ENCODE measurements at places on chromosomes 3 and 15. TPM values are rescaled to one million over a fixed set of nuclear protein-coding genes. Genes with fewer than 3 reads are reported as not detected.

Gene MINAR1
- total RNA-seq, result 0.25 TPM

Gene TRPM1
- total RNA-seq, result not detected

Gene USP8
- 43.0 TPM for total RNA-seq

Gene GABRR3
- total RNA-seq, result not detected

Gene SH2D7
- not detected for total RNA-seq

Gene LCTL
- 0.14 TPM for total RNA-seq

Gene FANCD2OS
- total RNA-seq, result not detected

Gene EOGT
- total RNA-seq, result 78.0 TPM

DNA sequence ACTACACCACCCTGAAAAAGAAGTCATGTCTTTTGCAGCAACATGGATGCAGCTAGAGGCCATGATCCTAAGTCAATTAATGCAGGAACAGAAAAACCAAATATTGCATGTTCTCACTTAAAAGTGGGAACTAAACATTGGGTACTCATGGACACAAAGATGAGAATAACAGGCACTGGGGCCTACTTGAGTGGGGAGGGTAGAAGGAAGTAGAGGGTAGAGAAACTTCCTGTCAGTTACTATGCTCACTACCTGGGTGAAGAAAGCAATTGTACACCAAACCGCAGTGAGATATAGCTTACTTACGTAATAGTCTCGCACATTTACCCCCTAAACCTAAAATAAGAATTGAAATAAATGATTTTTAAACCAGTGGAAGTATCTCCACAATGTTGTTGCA lies 480.5 kb upstream of the ARRDC4 start:
- no peak for DNase-seq

- DNase-seq, result no peak
Observed at GRCh38 chr15:45253330-45253729, 1.3 kb downstream of the SLC28A2 start.

DNA sequence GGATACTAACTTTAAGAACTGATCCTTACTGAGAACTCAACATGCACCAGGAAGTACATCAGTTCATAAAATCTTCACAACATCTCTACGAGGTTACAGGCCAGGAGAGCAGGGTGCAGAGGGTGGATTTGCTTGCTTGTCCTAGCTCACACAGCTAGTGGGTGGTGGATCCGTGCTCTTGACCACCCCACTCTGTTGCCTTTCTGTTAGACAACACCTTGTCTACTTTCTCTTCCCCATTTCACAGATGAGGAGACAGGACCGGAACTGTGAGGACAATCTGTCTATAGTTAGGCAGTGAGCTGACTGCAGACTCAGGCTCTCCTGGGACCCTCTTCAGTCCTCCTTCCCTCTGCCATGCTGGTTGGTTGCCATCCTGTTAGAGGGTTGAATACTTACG lies 221.7 kb upstream of the TLE3 start:
- no peak for DNase-seq

DNA sequence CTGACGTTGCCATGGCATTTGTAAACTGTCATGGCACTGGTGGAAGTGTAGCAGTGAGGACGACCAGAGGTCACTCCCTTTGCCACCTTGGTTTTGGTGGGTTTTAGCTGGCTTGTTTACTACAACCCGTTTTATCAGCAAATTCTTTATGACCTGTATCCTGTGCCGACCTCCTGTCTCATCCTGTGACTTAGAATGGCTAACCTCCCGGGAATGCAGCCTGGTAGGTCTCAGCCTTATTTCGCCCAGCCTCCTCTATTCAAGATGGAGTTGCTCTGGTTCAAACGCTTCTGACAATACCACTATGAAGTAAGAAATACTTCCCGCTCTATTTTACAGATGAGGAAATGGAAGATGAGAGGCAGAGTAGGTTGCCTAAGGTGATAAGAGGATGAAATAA lies 16.6 kb downstream of the PAQR9 start:
- no peak for DNase-seq

DNA sequence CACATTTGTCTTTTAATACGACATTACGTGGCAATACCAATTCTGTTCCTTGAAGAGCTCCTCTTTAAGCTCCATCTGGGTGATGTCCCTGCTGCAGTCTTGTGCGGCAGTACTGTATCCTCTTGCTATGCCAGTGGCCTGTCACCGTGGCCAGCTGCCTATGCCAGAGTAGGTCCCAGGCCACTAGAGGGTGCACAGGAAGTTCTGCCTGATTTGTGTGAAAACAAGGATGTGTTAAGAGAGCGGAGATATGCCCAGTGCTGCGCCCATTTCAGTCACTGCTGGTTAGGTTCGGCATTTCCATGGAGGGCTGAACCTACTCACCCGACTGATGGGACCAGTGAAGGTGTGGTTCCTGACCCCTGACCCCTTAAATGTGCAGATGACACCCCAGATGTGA lies 25.2 kb downstream of the NIPA1 start:
- DNase-seq, result no peak

DNA sequence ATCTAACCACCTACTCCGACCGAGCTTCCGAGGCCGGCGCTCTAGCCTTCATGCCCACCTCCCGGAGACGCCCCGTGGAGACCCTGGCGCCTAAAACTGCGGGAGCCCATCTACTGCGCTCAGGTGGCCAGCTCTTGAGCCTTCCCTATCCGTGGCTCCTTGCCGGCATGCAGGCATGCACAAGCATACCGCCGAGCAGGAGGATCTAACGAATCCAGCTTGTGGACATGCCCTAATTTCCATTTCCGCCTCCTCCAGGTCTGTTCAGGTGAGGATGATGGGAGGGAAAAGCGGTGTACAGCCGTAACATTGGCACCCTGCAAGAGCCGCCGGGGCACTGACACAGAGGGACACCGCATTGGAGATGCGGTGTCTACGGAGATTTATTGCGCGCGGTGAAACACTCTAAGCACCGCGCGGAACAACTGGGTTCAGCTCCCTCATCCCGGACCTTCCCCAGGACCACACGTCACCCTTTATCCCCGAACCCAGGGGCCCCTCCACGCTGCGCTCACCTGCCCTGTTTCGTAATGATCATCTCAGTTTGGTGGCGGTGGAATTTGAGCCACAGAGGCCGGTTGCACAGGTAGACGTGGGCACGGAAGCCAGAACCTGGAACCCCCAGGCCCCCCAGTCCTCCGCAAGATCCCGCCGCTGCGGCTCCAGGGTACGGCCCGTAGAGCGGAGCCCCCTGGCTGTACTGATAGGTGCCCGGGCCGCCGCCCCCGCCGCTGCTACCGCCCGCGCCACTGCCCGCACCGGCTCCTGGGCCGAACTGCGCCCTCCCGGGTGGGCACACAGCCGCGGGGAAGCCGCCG lies 1.0 kb downstream of the EOMES start:
- DNase-seq, result peak; percentile 54

DNA sequence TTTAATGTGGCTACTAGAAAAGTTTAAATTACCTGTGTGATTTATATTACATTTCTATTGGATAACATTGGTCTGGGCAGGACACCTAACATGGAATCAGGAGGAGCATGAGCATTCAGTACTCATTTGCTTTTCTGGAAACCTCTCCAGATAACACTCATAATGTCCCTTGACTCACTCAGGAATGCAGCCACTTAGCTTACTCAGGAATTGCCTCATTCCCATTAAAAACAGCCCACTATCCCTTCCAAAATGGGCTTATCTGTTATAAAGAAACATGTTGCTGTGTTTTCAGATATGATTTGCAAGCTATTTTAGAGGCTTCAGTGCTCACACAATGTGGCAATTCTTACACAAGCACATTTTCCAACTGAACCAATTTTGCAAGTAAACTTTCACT lies 17.1 kb downstream of the GBE1 start:
- DNase-seq, result peak; percentile 75

- DNase-seq, result no peak
Observed at GRCh38 chr15:29601811-29602210, 220.5 kb downstream of the TJP1 start.

GRCh38 chr15:39363761-39364586 lies 216.9 kb upstream of the THBS1 start:
- peak; percentile 39 for DNase-seq

DNA sequence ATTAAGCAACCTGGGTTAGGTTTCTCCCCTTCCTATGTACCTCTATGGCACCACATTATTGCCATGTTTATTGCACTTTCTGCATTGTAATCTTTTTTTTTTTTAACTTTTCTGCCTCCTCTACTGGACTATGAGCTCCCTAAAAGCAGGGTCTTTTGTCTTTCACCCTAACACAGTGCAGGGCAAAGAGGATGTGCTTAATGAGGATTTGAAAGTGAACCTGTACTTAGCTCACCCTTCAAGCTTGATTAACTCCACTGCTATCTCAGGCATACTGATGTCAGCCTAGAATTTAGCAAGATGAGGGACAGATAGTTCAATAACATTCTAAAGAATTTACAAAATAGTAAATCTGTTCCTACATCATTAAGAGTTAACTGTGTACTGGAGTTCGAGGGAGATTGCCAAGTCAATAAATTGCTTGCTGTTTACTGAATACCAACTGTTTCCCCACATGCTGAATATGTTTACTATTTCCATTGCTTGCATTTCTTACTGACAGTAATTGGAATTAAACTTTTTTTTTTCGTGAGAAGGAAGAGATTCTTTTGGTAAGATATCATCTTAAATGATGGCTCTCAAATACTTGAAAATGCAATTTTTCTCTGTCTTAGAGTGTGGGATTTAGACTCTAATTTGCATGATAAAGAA lies 15.7 kb upstream of the PPARG start:
- DNase-seq, result no peak

DNA sequence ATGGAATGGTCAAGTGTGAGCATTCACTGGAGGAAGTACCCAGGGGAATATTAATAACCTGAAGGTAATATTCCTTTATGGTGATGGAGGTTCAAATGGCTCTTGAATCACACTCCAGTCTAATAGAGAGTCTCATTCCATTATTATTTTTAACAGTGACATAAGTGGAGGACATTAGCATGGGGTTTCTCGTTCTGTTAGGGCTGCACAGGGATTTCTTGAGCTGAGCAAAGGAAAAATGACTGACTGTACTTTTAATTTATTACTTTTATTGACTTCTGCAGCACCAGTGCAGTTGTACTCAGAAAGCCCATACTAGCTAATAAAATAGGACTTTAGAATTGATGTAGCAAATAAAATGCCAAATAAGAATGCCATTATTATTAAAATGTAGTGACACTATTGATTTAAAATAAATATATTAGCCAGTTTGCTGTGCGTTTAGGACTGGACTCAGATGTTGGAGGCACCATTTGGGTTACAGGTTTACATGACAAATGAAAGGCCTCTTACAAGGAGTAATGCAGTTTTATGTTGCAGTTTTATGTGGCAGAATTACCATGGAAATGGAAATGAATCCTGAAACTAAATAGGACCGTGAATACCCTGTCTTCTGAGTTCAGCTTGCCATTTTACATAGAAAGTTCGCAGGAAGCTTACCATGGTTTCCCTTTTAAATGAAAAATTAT lies 705.1 kb upstream of the GRM7 start:
- DNase-seq, result no peak

DNA sequence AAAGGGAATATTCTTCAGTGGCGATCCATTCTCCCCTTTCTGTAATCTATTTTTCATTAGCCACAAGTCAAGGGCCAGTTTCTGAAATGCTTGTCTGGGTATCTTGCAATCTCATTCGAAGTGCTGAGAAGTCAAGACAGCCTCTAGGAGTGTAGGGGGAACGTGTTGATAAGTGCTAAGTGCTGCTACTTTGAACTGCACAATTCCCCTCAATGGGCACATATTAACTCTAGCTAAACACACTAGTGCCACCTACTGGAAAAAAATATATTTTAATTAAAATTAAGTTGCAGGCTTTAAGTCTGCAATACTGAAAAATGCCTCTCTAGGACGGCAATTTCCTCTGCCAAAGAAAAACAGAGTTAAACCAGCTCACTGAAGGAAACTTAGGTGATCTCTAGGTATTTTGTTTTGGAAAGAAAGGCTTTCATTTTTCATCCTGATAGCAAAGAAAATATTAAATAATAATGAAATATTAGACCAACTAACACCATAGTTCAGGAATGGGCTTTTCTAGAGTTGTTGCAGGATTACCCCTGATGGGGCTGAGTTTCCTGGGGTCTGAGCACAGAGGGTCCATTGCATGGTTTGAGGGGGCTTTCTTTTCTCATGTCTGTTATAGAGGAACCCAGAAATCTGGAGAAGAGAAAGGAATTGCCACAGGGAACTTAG lies 181.9 kb upstream of the KBTBD8 start:
- DNase-seq, result peak; percentile 29

DNA sequence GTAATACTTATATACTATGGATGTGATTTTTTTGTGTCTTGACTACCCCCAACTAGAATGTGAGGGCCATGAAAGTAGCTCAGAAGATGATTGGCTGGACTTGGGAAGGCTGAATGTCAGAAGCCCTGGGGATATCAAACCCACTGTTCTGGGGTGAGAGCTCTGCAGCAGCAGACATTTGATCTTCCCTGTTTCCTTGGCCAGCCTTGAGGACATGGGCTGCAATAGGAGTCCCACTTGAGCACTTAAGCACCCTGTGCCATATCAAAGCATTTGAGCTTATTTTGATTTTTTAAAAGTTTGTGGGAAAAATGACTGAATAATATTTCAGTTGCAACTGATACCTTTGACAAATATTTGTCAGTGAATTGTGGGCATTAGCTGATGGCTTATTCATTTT lies 21.7 kb downstream of the GTF2E1 start:
- DNase-seq, result no peak

DNA sequence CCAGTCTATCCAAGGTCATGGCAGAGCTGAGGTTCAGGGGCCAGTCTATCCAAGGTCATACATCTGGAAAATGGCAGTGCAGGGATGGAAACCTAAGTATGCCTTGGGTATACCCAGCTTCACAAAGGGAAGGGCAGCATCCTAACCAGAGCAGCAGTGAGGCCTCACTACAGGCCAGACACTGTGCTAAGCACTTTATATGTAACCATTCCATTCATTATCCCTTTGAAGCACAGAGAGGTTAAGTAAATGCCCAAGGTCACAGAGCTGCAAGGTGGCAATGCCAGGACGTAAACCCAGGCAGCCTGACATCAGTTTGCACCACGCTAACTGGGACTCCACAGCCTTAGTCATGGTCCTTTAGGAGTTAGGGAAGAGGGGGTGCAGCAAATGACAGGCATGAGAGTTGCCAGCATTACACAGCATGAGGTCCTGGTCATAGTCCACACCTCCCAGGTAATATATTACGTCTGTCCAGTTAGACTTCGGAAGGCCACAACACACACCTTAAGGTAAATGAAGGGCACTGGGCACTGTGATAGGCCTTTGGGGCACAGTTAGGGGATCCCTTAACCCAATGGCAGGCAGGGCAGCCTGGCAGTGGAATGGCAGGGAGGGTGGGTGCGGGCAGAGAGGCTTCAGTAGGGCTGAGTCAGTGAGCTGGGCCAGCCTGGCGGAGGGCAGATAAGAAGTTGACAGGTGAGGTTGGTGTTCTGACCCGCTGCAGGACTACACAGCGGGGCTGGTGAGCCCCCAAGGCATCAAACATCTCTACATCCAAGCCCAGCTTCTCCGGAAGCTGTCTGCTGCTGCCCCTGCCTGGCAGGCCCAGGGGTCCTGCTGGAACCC lies 21.1 kb upstream of the CORO2B start:
- no peak for DNase-seq

DNA sequence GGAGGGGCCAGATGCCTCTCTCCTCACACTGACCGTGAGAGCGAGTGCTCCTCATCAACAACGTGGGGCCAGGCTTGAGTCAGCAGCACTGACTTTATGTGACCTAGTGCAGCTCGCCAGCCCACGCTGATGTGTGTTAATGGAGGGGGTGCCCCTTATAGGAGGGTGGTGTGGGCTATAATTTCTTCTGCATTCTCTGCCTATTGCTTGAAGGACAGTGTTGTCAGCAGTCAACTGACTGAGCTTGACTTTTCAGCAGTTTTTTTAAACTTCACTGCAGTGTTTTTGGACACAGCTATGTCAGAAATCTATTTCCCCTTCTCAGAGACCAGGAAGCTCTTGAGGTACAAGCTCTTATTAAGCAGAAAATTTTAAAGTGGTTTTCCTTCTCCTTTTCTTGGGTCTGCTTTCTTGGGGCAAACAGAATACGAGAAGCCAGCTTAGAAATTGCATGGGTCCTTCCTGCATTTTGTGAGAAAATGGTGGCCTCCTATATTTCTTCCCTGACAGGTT lies 304.8 kb upstream of the CTDSPL start:
- no peak for DNase-seq
